MV-4-11 (cell line): ENCODE measurements at places on chromosomes 1 and 21.

DNA sequence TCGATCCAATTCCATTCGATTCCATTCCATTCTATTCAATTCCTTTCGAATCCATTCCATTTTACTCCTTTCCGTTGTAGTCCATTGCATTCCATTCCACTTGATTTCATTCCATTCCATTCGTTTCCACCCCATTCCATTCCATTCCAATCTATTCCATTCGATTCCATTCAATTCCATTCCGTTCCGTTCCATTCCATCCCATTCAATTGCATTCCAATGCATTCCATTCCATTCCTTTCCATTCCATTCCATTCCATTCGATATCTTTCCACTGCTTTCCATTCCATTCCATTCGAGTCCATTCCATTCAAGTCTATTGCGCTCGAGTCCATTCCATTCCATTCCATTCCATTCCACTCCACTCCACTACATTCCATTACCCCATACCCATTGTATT, 2568.7 kb upstream of the TPTE start:
- no peak for DNase-seq

DNA sequence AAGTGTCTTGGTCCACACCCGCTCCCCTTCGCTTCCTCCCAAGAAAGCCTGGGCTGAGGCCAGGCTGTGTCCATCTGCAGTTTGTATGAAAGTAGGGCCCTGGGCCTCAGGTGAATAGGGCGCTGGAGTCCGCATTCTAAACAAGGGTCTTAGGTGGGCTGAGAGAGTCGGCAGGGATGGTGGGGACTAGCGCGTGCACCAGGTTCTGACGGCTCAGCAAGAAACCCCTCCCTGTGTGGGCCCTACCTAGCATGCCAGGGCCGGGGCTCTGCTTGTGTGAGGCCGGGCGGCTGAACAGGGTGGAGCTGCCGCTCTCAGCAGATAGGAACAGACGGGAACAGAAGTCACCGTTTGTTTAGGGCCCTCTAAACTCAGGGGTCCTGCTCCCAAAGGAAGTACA, 1.7 kb downstream of the ACTRT2 start:
- no peak for DNase-seq

DNA sequence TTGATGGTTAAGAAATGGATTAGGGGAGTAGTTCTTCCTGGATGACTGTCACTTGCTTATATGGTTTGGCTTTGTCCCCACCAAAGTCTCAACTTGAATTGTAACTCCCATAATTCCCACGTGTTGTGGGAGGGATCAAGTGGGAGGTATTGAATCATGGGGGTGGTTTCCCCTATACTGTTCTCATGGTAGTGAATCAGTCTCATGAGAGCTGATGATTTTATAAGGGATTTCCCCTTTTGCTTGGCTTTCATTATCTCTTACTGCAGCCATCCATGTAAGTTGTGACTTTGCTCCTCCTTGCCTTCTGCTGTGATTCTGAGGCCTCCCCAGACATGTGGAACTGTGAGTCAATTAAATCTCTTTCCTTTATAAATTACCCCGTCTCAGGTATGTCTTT, 1621.1 kb downstream of the MRPL39 start:
- DNase-seq: peak; percentile 1

DNA sequence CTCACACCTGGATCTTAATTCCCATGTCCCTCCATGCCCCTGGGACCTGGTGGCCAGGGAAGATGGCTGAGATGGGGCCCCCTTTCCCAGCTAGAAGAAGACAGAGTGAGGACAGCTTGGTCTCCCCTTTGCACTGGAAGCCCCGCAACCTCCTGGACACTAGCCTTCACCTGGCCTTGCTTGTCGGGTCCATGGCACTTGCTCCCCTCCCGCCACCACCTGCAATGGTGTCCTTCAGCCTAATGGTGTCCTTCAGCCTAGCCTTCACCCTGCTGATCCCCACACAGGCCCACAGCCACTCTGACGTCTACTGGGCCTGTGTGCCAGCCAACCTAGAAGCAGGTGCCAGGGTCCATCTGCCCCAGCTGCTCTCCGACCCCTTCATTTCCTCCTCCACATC, 45.9 kb upstream of the EDN2 start:
- no peak for DNase-seq

- no peak for DNase-seq
These were observed 189.0 kb upstream of the FGGY start for GRCh38 chr1:59107916-59108315.

GRCh38 chr21:14998784-14999183, 66.0 kb downstream of the NRIP1 start:
- DNase-seq: no peak
